ENCODE measurements at places on chromosomes 1 and 21. TPM values are rescaled to one million over a fixed set of nuclear protein-coding genes. Genes with fewer than 3 reads are reported as not detected.
A peak's percentile ranks its signal among the peaks of the same experiment; 100 is the strongest.

DNA sequence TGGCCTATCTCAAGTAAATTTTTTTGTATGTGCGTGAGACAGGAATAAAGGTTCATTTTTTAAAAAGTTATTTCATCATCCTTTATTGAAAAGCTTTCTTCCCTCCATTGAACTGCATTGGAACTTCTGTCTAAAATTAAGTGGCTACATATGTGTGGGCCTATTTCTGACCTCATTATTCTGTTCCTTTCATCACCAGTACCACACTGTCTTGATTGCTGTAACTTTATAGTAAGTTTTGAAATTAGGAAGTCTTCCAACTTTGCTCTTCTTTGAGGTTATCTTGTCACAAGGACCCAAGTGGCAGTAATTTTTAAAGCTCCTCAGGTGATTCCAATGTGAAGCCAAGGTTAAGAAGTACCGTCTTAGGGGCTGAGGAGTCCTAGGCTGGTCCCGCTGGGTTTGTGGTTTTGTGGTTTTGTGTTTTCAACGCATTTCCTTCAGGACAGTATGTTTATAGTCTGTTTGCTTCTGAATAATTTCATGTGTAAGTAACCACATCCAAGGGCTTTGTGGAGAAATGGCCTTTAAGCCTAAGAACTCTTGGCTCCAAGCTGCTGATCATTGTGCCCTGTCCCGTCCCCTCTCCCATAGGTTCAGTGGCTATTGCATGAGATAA lies 12.4 kb upstream of the SCAF4 start:
- DNase-seq = peak; percentile 10

- no peak for DNase-seq
These were observed 47.6 kb upstream of the RAP1A start for GRCh38 chr1:111571987-111572386.

GRCh38 chr1:6898974-6899539 lies 113.8 kb downstream of the CAMTA1 start:
- no peak for DNase-seq

DNA sequence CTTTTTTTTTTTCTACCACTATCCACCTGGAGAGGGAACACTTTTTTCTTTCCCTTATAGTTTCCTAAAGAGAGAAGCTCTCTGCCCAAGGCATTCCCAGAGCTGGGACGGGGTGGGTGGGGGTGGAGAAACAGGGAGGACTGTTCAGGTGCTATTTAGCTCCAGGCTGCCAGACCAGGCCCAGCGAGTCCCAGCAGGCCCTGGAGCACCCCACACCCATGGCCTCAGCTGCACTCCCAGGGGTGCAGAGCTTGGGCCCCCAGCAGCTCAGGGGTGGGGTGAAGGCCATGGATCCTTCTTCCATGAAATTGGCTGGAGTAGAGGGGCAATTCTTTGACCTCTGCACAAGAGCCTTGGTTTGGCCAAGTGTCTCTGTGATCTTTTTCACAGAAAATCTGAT lies 4.1 kb downstream of the ETV3L start:
- DNase-seq = no peak

The TESK2 gene
- 36.1 TPM for total RNA-seq

The ENSA gene
- total RNA-seq = 108 TPM

The C1orf185 gene
- not detected for total RNA-seq
